NCI-H1105 treated with DMSO at 0.1 percent for 48 hours (cell line): ENCODE measurements at places on chromosomes 1 and 21.

DNA sequence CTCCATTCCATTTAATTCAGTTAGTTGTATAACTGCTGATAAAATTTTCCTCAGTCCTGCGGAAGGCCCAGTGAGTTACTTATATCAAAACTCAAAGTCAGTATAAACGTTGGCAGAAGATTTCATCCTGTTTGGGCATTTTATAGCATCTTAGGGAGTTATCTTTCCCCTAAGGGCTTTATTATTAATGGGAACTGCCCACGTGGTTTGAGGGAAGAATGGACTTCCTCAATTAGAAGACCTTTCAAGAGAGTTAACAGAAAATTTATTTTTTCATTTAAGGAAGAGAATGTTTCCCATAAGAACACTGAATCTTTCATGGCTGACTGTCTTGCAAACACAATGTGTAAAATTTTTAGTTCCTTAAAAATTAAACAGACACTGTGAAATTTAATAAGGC, 400.1 kb downstream of the NEGR1 start:
- no peak for DNase-seq

GRCh38 chr1:118488787-118489186, 303.8 kb upstream of the SPAG17 start:
- DNase-seq, result no peak

- no peak for DNase-seq
Observed at GRCh38 chr21:42027822-42028765, 17.9 kb upstream of the ZBTB21 start.

DNA sequence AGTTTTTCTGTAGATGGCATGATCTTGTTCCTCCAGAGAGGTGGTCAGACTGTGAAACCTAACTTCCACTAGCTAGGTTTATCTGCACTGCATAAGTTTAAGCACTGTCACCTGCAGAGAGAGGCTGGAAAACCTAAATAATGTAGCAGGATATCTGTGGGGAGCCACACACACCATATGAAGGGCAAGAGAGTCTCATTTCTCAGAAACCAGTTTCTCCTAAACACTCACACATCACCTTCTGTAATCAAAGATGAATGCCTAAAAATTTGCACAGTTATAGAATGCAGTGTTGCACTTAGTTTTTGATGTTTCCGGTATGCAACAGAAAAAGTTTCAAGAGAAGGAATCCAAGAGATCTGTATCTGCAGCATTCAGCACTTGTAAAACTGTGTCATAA, 654.6 kb downstream of the ADGRL2 start:
- DNase-seq, result no peak

DNA sequence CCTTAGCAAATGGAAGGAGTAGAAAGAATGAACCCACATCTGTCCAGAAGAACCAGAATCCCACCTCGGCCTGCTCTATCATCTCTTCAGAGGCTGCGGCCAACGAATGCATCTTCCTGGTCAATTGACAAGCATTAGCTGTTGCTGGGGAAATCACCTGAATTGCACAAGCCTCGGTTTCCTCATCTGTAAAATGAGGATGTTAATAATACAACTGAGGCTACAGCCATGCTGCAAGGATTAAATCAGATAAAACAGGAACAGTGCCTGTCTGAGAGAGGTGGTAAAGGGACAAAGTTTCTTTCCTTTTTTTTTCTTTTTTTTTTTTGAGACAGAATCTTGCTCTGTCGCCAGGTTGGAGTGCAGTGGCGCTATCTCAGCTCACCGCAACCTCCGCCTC, 99.8 kb downstream of the KIF14 start:
- DNase-seq, result no peak

GRCh38 chr21:29219165-29219770, 79.5 kb upstream of the BACH1 start:
- no peak for DNase-seq

GRCh38 chr1:15965228-15965767, 10.6 kb downstream of the ZBTB17 start:
- no peak for DNase-seq

GRCh38 chr21:44681861-44682579, at the start of gene KRTAP12-1:
TSS of gene KRTAP12-1 (minus strand) at chr21:44682163. CDS start at chr21:44682123, 40 bp downstream.
- peak; percentile 98 for DNase-seq

DNA sequence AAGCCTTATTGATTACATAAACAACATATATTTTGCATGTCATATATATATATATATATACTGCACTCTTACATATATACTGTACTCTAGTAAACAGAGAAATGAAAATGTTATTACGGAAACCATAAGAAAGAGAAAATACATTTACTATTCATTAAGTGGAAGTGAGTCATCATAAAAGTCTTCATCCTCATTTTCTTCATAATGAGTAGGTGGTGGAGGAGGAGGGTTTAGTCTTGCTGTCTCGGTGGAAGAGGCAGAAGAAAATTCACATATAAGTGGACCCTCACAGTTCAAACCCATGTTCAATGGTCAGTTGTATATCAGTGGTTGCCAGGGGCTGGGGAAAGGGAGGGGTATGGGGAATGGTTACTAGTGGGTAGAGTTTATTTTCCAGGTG, 8.0 kb upstream of the IFNLR1 start:
- no peak for DNase-seq

DNA sequence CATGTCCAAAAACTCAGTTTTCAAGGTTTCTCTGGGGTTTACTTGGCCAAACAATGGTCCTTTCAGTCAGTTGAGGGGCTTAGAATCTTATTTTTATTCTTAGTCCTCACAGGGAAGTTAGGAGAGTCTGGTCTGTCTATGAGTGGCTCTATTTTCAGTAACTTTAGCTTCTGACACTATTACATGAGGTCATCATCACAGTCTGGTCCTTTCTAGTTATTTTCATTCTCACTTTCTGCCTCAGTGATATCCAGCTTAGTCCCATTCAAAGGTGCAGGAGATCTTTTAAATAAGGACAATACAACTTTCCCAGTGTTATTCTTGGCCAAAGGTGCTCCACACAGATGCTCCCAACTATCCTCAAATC, 30.0 kb upstream of the FGGY start:
- DNase-seq, result no peak

- no peak for DNase-seq
Observed at GRCh38 chr1:112905395-112906149, 50.4 kb downstream of the SLC16A1 start.

- peak; percentile 66 for DNase-seq
Observed at GRCh38 chr1:30384286-30385245, 338.8 kb downstream of the MATN1 start.

- DNase-seq, result no peak
Observed at GRCh38 chr21:38389354-38389676, 109.0 kb downstream of the ERG start.

DNA sequence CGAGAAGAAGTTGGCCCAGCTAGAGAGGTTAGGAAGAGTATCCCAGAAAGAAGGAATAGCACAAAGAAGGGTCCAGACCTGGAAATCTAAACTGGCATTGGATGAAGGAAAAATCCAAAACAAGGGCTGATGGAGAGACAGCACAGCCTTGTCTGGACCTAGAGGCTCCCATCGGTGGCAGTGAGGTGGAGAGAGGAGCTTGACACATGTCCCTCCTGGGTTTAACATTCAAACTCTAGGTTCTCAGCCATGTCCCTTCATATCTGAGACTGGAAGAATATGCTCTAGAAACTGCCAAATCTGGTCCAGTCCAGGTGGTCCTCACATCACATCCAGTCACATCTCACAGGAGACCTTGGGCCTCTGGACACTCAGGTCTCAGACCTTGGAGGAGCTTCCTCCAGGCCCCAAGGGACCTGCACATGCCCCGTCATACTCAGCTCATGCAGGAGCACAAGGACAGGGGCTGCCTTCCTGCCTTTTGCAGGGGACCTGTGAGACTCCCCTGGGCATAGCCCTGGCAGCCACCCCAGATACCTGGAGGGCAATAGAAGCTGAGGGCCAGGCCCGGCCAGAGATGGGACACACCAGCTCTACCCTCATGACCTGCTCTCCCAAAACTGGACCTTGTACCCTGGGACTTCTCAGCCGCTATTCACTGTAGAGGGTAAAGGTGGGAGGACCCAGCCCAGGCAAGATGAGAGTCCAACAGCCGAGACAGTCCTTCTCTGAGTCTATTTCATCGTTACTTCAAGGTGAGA, 7.5 kb downstream of the TMEM125 start:
- no peak for DNase-seq

- no peak for DNase-seq
Observed at GRCh38 chr21:45916011-45916840, 65.3 kb upstream of the COL6A1 start.

DNA sequence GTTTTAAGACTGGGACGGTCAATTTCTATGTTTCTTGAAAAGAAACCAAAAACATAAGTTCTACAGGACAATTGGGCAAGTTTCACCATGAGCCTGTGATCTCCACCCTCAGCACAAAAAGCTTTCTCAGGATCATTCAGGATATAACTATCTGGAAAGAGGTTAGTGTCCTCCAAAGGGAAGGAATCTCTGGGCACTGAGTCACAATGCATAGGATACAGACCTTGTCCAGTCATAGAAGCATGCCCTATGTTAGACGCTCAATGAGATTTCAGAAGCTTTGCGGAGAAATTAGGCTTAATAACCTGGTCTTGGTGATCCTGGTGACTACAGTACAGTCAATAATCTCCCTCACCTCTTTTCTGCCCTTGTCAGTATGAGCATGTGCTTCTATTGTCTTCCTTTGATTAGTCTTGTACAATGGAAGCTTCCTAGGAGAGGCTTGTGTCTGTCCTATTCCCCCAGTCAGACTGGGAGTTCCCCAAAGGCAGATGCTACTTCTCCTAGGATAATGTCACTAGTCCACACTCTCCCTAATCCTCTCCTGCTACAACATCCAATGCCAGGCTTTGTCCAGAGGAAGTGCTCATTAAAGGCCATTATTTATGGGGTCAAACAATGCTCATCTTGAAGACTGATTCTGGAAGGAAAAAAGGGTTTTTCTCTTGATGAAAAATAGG, 97.4 kb downstream of the KCNH1 start:
- no peak for DNase-seq

- DNase-seq, result no peak
Observed at GRCh38 chr1:211198880-211199279, 60.3 kb upstream of the RCOR3 start.

DNA sequence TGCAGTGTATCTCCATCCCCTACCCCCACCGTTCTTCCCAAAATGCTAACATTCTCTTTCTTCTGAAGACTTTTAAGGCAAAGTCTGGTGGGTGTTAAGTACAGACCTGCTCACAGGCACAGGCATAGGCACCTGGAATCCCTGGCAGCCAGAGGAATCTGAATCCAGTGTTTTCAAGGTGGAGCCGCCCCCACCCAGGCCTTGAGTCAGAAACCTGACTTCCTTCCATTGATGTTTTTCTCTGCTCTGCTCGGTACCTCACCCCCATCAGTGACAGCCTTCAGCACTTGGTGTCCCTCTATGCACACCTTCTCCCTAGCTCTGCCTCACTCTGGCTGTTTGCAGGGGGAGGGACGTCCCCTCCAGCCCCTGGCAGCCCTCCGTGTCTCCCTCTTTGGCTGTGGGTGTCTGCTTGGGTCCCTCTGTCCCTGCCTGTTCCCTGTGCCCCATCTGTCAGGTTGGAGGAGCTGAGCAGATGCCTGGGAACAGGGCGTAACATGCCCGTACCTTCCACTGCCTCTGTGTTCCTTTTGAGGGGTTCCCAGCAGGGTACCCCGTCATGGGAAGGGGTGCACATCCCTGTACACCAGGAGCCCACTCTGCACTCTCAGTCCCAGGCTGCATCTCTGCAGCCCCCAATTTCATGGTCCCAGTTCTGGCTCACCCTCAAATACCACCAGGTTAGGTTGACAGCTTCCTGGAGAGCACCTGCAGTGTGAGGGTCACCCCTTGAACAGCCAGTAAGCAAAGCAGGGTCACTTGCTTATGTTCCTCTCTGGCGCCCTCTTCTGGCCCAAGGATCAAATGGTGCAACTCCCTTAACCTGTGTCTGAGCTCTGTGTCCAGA, 6.7 kb downstream of the NCDN start:
- peak; percentile 65 for DNase-seq

GRCh38 chr1:11898831-11899467, 27.3 kb downstream of the KIAA2013 start:
- no peak for DNase-seq

DNA sequence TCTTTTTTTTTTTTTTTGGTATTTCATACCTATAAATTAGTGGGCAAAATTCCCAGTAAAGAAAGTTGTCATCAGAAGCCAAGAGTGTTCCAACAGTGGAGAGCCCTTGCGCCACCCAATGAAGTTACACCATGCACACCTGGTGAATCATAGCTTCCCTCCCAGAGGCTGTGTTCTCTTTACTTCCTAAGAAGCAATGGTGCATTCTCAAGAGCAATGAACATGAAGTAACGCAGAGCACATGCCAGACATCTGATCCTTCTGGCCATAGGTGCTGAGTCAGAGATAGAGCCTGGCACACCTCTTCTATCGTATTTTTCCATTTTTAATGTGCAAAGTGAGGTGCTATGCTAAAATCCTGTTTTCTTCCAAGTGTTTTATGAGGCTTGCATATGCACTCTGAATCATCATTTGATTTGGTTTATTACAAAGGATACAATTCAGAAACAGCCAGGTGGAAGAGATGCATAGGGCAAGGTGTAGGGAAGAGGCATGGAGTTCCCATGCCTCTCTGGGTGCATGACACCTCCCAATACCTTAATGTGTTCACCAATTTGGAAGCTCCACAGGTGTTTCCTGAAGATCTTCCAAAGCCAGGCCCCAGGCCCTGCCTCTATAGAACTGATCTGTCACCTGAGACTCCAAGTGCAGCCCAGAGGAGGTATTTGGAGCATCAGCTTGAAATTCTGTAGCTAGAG, 408.0 kb downstream of the SIPA1L2 start:
- DNase-seq, result no peak

- no peak for DNase-seq
Observed at GRCh38 chr1:58303841-58304240, 242.7 kb downstream of the OMA1 start.

DNA sequence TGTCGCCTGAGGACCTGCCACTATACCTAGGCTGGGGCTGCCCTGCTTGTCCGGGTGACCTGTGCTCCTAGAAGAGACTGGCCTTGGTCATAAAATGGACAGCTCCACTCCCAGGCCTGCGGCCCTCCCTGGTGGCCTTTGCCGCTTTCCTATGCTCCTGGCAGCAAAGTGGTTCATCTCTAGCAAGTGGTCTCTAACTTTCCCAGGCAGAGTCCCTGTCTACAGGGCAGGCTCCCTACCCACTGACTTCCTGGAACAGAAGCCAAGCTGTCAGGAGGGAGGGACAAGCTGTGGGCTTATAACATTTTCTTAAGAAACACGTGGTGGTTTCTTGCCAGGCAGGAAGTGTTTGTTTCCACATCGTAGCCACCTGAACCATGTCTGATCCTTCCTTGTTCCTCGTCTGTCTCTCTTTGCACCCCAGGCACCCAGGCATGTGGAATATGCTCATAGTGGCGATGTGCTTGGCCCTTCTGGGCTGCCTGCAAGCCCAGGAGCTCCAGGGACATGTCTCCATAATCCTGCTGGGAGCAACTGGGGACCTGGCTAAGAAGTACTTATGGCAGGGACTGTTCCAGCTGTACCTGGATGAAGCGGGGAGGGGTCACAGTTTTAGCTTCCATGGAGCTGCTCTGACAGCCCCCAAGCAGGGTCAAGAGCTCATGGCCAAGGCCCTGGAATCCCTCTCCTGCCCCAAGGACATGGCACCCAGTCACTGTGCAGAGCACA, 10.1 kb downstream of the H6PD start:
- no peak for DNase-seq
